ENCODE measurements at places on chromosomes 5 and 9.

GRCh38 chr5:87769157-87769556 is 356.4 kb upstream of the CCNH start:
- no peak for DNase-seq

DNA sequence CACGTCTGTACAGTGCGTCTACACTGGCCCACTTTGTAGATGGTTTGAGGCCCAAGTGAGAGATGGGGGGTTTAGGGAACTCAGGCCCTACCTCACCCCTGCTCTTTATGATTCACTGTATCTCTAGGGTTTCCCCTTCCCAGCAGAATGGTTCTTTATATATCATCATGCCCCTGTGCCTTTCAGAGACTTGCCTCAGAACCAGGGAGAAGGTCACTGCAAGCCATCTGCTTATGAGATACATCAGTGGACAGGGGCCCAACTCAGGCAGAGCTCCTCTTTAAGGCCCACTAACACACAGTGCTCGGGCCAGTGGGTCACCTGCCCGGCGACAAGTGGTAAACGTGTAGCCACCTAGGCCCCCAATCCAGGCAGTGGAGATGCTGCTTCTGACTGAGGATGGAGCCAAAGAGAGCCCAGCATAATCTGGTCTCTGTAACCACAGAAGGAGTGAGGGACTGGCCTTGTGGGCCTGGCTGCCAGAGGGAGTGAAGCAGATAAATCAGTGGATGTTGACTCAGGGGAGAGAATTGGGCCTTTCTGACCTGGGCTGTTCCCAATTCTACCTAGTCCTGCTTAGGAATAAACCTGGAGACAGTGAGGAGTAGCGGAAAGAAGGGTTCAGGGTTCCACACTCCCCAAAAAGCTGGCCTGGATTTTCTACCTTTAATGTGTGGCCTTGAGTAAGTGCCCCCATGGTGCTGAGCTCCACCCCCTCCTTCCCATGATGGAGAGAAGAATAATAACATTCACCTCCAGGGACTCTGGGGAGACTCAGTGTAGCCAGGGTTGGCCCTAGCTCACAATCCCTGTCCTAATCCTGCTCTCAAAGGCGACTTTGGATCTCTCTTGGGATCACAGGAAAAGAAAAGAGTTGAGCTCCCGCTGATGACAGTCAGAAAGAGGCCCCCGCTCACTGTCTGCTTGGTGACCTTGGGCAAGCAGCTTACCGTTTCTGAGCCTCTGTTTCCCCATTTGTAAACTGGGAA is 2.8 kb upstream of the DUSP1 start:
- DNase-seq, result no peak

DNA sequence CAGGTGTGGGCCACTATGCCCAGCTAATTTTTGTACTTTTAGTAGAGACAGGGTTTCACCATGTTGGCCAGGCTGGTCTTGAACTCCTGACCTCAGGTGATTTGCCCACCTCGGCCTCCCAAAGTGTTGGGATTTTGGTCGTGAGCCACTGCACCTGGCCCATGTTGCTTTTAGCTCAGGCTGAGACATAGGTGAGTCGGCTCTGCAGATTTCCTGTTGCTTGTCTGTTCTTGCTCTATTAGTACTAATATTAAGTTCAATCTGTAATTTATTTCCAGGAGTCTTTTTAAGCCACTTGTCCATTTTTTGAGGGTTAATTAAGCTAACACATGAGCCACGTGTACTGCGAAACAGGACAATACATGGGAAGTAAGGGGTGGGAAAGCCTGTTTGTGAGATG is 21.4 kb upstream of the BASP1 start:
- DNase-seq, result no peak

- DNase-seq, result no peak
Measured at GRCh38 chr9:111909444-111909843, 12.8 kb downstream of the UGCG start.

DNA sequence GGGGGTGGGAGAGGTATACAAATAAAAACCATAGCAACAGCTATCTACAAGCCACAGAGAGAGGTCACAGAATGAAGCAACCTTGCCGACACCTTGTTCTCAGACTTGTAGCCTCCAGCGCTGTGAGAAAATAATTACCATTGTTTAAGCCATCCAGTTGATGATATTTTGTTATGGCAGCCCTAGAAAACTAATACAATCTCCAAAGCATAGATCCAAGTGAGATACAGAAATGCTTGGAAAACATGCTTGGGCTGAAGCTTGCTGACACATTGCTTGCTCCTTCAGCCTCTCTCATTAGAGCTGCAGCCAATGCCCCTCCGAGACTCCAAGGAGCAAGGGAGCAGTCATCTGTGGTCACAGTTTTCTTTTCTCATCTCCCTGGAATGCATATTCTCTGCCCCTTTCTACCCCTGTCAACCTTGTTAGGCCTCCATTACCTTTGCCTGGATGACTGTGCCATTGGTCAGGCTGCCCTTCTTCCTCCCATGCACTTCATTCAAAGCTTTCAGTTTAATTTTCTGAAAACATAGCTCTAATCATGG is 401.4 kb upstream of the KLF4 start:
- no peak for DNase-seq

GRCh38 chr9:132596200-132596599 is 13.8 kb downstream of the BARHL1 start:
- DNase-seq, result no peak

All from A549 (cell line).